ENCODE measurements at places on chromosomes 12 and 14. TPM values are rescaled to one million over a fixed set of nuclear protein-coding genes. Genes with fewer than 3 reads are reported as not detected.

GRCh38 chr14:58193542-58193941, 6.4 kb upstream of the ACTR10 start:
- peak; percentile 33 for DNase-seq

GRCh38 chr12:76266797-76267196, 81.4 kb downstream of the BBS10 start:
- DNase-seq: peak; percentile 20

DNA sequence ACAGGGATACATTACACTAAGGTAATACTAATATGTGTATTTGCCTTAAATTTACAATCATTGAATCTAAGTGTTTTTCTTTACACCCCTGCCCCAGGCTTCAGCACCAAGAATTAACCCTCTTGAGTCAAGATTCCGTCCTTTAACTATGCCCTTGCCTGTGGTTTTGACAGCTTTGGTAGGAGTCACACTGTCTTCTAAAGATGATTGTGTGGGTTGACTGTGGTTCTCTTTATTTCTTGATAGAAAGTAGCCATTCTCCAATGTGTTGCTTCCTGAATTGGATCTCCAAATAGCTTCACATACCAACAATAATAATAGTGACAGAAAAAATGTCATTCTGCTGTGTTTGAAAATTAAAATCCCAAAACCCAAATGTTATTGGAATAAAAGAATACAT, 3.6 kb downstream of the CLEC7A start:
- DNase-seq: no peak

GRCh38 chr14:71136386-71137060, 229.3 kb downstream of the PCNX1 start:
- DNase-seq: no peak

Gene ANKRD52
- 19.1 TPM for total RNA-seq

DNA sequence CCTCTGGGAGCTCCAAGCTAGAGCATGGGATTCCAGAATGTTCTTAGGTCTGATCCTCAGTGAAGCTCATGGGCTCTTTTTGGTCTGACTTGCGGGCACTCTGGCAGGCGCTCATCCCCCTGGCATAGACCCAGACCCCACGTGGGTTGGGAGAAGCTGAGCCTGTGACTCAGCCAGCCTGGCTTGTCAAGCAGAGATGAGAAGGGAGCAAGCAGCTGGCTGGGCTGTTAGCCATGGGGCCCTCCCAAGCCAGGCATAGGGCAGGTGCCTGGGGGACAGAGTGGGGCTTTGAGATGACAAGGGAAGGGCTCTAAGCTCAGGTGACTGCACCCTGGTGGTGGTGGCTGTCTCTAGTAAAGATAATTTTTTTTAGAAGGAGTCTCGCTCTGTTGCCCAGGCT, 80.3 kb upstream of the NOS1 start:
- peak; percentile 76 for DNase-seq

DNA sequence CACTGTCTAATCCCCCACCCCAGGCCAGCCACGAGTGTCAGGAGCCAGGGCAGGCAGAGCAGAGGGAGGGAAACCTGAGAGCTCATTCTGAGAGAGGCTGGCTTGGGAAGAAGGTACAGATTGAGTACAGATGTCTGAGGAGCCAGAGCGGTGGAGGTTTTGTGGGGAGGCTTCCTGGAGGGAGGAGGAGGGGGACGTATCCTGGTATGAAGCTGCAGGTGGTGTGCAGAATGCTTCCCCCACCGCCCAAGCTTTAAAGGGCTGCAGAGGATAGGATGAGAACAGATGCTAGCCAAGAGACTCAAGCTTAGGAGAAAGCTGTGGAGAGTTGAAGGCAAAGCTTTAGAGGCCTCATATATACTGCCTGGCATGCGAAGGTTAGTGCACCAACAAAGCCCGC, 3.2 kb upstream of the TAMALIN start:
- DNase-seq: no peak

- DNase-seq: no peak
Measured at GRCh38 chr14:34187519-34188044, 236.7 kb upstream of the EGLN3 start.

DNA sequence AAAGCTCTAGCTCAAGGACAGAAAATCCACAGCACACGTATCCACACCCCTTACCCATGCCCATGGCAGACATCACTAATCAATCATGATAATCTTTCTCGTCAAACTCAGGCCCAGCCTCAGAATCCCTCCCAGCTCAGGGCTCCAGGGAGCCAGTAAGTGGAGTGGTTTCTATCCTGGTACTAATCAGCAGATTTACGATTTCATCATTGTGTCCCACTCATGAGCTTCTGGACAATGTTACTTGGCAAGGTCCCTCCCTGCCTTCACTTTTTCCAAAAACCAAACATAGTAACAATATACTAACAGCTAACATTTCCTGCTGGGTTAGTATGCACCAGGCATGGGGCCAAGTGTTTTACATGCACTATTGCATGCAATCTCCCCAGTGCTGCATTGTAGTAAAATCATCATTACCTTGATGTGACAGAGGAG, 45.8 kb upstream of the NCOR2 start:
- DNase-seq: peak; percentile 71

Gene PIP4K2C
- total RNA-seq: 83.6 TPM

- DNase-seq: no peak
Measured at GRCh38 chr12:5430641-5431603, 986 bp upstream of the NTF3 start.

DNA sequence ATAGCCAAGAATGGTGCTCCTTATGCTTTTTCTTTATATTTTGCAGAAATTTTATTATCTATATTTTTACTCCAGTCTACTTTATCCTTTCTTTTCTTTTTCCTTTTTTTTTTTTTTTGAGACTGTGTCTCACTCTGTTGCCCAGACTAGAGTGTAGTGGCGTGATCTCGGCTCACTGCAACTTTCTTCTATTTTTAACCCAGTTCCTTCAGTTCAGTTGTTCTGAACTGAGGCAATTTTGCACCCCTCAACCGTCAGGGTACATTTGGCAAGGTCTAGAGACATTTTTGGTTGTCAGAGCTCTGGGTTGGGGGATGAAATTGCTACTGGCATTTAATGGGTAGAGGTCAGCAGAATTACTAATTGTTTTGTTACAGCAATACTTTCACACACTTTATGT, 75.7 kb downstream of the DIP2B start:
- DNase-seq: no peak

Gene PIANP
- not detected for total RNA-seq

GRCh38 chr14:36582011-36582873, at the start of gene NKX2-8:
NKX2-8 (minus strand) TSS chr14:36582614; CDS start chr14:36582389, 225 bp downstream.
- no peak for DNase-seq

- peak; percentile 78 for DNase-seq
Measured at GRCh38 chr14:28754209-28754985, 12.2 kb upstream of the FOXG1 start.

DNA sequence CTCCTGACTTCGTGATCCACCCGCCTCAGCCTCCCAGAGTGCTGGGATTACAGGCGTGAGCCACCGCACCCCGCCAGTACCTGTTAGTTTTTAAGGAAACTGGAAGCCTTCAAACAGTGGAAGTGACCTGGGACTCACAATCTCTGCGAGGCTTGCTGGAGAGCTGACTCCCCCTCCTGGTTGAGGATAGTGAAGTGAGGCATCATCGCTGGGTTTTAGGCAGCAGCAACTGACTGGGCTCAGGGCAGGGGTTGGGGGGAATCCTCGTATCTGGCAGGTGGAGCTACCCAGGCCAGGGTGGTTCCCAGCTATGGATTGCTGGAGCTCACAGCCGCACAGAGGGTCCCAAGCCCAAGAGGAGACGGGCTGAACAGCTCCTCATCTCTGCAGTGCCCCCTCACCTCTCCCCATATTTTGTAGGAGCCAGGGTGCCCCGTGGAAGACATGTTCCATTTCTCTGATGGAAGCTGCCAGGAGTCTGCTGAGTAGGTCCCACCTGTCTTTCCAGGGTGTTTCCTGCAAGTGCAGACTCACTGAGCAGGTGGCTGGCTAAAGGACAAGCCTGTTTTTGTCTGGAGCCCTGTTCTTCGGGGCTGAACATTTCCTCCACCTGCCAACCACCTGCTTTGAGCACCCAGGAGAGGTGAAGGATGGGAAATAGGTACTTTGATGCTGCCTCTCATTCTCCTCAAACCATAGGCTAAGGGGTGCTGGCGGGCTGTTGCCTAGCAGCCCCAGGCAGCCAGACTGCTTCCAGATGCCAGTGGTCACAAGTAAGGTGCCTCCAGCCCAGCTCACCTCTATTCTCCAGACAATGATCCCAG, 3.1 kb downstream of the AVIL start:
- peak; percentile 24 for DNase-seq

- DNase-seq: no peak
Measured at GRCh38 chr12:52141306-52141705, 50.5 kb downstream of the KRT80 start.

DNA sequence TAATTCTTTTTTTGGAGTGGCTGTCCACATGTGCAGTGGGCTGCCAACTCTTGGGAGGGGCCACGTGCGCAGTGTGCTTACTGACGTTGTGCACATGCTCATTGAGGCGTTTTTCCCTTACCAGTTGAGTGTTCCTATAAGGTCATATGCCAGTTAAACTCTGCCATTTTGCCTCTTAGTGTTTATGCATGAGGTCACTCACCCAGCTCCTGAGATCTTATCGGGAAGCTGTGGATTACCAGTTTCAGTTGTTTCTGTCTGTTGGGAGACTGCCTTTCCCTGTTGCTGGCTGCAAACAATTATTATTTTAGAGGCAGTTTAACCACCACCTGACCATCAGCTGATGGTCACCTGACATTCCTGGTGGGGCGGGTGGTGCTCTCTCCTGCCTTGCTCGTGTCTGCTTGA, 16.1 kb upstream of the KIF21A start:
- no peak for DNase-seq

DNA sequence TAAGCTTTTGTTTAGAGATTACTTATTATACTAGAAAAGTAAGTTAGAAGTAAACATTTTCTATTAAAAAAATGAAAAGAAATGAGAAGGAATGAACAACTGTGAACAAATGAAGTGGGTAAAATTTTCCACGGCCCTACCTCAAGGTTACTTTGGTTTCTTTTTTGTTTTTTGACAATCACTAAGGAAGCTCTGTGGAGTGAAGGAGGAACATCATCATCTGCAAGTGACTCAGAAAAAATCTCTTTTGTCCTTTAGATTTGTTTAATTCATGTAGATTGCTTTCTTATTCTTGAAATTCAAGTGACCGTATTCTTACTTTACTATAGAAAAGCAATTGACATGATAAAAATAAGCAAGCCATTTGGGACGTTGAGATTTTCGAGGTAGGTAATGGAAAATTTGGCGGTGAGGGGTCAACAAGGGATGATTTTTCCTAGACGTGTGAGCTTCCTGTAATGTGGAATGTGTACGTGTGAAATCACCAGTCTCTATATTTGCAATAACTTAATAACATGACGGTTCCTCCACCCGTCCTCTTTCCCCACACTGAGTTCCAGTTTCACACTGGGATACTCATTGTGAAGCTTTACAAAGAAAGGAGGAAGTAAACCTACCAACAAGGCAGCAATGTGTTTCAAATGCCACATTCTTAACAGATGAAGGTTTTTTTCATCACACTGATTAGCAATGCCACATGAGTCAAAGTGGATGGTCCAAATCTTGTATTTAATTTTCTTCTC, 62.3 kb upstream of the EGLN3 start:
- DNase-seq: no peak

Gene CAPZA3
- total RNA-seq: not detected

Gene KRT75
- 38.5 TPM for total RNA-seq

- no peak for DNase-seq
Measured at GRCh38 chr14:106436310-106436905, 910.0 kb downstream of the TMEM121 start.

DNA sequence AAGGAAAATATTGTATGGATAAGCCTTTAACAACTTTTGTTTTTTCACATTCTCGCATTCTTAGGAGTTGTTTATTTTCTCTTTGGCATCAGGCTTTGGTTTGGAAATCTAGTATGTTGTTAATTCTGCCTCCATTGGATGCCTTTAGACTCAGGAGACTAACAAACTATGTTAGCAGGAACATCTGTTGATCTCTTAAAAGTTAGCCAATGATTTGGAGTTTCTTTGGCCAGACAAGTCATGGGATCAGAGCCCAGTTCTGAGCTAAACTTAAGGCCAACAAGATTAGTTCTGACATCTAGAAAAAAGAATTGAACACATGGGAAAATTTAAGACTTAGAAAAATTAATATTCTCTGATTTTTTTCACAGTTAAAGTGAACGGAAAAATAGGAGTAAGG, 35.3 kb upstream of the STRAP start:
- no peak for DNase-seq

Gene KLRC2
- total RNA-seq: not detected

GRCh38 chr12:65318186-65318685, 39.8 kb downstream of the MSRB3 start:
- no peak for DNase-seq

- no peak for DNase-seq
Measured at GRCh38 chr14:33680873-33681272, 270.0 kb downstream of the EGLN3 start.

Gene ABCC9
- total RNA-seq: 0.23 TPM

- DNase-seq: no peak
Measured at GRCh38 chr14:56241461-56241860, 123.2 kb downstream of the PELI2 start.

- DNase-seq: peak; percentile 1
Measured at GRCh38 chr12:7609495-7609894, 56.2 kb downstream of the APOBEC1 start.

Gene TMEM120B
- 18.5 TPM for total RNA-seq

- peak; percentile 95 for DNase-seq
Measured at GRCh38 chr12:26298785-26299621, 103.6 kb downstream of the SSPN start.

Gene LHX5
- 0.23 TPM for total RNA-seq

DNA sequence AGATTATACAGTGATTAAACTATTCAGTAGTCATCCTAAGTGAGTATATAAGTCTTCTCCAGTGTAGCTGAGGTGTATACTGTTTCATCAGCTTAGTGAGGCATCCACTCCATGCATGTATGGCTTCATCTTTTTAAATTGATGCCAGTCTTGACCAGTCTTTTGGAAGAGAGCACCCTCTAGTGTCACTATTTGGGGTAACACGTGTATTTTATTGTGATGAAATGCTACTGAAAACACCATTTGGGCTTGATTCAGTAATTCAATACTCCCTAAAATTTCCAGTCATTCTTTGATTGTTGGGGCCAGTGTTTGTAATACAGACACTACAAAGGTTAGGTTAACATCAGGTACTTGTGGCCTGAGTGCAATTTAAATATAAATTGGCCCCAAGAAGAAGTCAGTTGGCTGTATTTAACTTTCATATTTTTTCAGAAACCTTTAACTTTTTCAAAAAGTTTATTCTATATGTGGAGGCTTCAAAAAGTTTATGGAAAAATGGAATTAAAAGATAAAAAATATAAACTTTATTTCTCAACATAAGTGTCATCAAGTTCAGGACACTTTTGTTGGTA, 35.3 kb downstream of the MIPOL1 start:
- peak; percentile 89 for DNase-seq

- no peak for DNase-seq
Measured at GRCh38 chr12:105228494-105228893, 7.5 kb downstream of the APPL2 start.

- DNase-seq: no peak
Measured at GRCh38 chr12:116248930-116249329, 28.6 kb downstream of the MED13L start.

- DNase-seq: no peak
Measured at GRCh38 chr14:52268279-52269061, 972 bp downstream of the PTGDR start.

Gene PSMB11
- not detected for total RNA-seq

GRCh38 chr14:64612021-64612380, 62.2 kb downstream of the PPP1R36 start:
- peak; percentile 53 for DNase-seq

Gene ASPG
- total RNA-seq: not detected
